ENCODE measurements at places on chromosomes 11 and 22. TPM values are rescaled to one million over a fixed set of nuclear protein-coding genes. Genes with fewer than 3 reads are reported as not detected.

NOX4 gene
- total RNA-seq, result 3.6 TPM

CABP4 gene
- total RNA-seq, result 0.30 TPM

CDKN1C gene
- 107 TPM for total RNA-seq

C11orf87 gene
- total RNA-seq, result 5.1 TPM
